ENCODE measurements at places on chromosomes 2 and 18.

DNA sequence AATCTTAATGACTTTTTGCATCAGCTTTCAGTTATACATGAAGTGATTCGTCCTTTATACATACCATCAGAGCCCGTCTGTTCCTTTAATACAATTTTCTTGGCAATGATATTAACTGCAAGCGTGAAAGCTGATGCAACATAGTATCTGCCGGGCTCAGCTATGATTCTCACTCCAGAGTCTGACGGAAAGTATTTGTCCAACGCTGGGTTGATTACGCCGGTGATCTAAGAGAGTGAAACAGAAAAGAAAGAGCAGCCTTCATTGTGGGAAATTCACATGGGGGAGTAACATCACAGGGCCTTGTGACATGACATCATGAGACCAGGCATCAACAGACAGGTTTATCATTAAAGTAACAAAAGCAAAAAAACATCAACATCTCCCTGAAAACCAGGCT, 6.2 kb downstream of the ODC1 start:
- no peak for DNase-seq

DNA sequence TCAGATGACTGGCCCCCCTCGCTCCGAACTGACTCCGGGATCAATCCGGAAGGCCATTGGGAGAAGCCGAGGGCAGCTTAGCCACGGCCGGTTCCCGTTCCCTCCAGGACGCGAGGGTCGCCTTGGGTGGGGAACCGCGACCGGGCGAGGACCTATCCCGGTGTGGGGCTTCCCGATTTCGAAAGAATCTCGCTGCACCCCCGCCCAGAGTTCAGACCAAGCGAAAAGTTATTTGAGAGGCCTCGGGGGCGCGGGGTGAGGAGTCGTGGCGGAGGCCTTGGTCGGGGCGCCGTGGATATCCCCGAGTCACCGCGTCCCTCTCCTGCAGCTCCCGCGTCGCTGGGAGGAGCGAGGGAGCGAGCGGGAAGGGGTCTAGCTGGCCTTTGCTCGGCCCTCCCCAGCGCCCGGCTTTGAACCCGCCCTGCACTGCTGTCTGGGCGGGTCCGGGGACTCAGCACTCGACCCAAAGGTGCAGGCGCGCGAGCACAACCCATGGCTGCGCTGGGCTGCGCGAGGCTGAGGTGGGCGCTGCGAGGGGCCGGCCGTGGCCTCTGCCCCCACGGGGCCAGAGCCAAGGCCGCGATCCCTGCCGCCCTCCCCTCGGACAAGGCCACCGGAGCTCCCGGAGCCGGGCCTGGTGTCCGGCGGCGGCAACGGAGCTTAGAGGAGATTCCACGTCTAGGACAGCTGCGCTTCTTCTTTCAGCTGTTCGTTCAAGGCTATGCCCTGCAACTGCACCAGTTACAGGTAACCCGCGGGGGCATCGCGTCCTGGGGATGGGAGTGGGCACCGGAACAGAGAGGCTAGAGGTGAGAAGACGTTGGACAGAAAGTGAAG, at the start of gene CYP27A1:
Gene CYP27A1, plus strand, starts transcription at position 457 of the 837 bp plus-strand sequence. Its CDS starts 36 bp downstream, at position 493.
- no peak for DNase-seq

DNA sequence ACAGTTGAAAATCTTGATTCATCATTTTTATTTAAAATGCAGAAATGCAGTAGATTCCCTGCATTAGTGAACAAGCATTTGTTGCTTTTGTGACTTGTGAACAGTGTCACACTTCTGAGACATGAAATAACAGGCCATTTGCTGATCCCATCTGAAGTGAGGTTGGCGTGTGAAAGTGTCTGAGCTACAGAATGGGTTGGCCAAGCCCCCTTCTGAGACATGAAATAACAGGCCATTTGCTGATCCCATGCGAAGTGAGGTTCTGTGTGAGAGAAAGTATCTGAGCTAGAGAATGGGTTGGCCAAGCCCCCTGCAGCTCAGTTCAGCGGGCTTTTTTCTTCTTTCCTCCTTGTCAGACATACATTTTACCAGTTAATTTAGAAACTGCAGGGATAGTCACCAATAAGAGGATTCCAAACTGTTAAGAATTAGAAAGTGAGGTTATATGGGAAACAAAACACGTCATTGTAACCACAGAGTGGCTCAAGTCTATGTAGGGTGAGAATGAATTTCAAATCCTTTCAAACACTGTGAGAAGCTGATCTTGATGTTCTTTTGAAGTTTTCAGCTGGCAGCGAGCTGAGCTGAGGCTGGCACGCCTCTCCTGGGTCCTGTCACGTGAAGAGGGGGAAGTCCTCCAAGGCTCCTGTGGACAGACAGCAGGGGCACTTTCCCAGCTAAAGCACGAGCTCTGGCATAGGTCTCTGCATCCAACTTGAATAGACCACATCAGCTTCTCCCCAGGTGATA, 339.2 kb upstream of the SALL3 start:
- no peak for DNase-seq

DNA sequence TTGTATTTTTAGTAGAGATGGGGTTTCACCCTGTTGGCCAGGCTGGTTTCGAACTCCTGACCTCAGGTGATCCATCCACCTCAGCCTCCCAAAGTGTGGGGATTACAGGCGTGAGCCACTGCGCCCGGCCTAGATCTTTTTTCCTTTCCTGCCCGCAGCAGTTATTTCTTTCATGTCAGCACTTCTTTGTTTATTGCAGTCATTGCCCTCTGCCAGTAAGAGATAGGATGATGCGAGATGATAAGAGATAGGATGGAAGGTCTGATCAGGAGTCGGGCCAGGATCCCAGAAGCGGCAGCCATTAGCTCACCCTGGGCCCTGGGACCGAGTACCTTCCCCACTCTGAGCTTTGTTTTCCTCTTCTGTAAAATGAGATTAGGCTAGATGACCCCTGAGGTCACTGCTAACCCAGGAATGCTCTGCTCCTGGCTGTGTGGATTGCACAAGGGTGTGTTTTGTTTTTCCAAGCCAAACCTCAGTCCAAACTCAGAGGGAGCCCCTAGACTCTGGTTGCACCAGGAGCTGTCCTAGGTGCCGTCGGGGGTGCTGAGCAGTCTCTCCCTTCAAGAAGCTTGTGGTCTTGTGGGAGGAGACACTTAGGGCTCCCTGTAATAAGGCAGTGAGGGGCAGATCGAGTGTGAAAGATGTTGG, 63.3 kb downstream of the LPIN1 start:
- DNase-seq: no peak

DNA sequence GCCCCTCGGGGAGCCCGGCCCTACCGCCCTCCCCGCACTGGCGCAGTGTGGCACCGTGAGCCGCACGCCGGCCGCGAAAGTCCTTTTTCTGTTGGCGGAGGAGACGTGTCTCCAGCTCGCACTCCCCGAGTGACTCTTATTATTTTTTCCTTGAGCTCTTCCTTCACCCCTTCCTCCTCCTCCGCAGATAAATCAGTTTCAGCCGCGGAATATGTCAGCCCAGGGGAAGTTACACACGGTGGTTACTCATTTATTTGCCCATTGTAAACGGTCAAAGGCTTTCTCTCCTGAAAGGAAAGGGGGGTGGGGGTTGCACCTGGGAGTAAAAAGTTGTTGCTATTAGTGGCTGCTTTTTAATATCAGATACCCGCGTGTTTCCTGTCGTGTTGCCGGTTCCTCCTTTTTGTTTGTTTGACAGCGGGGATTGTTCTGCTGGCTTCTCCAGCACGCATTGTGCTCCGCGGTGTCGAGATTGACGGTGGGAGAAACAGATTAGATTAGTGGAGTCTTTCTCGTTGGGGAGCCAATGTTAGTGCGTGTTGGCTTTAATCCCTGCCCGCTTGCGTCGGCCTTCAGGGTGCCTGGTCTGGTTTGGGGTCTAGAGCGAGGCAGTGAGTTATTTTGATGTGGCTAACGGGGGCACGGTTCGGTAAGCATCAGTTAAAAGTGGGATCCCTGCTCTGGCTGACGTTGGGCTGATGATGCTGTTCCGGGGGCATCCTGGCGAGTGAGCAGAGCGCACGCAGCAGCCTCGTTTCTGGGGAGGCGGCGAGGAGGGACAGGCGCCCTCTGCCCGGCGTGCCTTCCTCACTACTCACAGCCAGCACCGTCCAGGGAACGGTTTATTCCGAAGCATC, 1.6 kb downstream of the CRIM1 start:
- DNase-seq: peak; percentile 59

DNA sequence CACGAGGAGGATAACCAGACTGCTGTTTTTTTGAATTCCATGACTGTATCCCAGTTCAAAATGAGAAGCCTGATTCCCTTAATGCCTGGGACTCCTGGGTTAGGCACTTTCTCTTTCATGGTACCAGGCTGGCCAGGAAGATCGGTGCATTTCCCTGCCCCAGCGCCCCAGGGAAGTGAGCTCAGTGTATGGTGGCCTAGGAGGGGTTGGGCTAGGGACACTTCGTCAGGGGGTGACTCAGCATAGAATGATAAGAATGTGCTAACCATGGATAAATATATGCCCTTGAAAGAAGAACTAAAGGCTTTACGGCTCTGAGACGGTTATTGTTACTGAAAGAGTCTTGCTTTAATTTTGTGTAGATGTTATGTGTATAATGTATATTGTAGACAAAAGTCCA, 27.5 kb upstream of the FAM237A start:
- no peak for DNase-seq

GRCh38 chr2:59484673-59485072, 1068.8 kb downstream of the BCL11A start:
- DNase-seq: no peak

DNA sequence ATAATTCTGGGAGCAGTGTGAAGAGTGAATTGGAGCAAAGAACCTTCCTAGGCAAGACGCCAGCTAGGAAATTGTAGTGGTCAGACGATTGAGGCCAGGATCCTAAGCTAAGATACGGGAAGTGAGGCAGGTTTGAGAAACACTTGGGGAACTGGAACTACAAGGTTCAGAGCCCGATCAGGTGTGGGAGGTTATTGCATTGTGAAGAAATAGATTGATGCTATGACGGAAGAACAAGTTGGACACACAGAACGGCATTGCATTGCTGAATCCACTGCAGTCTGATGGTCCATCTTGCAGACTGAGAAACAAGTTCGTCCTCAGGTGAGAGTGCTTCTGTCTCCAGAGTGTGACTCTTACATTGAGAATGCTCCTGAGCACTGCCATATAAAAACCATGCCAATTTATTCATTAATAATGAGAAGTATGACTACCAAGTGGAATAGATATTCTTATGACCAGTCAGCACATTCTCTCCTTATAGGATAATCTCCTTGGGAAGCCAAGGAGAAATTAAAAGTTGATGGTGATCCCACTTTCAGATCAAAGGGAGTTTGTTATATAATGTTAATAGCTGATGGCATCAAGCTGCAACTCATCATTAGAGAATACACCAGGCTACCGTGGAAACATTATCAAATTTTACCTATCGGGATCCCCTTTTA, 30.9 kb downstream of the ANTXR1 start:
- DNase-seq: no peak

DNA sequence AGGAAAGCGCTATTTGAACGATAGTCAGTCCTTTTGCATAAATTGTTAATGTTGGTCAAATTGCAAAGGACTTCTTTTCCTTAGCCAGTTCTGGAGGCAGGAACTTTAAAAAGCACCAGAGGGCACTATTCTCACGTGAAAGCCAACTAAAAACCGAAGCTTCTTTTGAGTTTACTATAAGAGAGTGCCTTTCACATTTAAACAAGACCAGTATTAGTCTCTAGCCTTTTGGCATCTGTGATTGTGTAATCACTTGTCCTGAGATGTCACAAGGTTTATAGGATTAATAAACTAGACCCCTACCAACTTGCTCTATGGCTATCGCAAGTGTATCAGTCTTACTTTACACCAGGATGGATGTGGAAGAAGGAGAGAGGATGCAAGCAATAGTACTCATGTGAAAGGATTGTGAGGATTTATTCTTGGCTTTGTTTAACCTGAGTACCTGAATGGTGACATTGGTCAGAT, 14.4 kb upstream of the STAT4 start:
- DNase-seq: no peak

GRCh38 chr18:55779691-55780585, 191.9 kb upstream of the TCF4 start:
- DNase-seq: peak; percentile 22

DNA sequence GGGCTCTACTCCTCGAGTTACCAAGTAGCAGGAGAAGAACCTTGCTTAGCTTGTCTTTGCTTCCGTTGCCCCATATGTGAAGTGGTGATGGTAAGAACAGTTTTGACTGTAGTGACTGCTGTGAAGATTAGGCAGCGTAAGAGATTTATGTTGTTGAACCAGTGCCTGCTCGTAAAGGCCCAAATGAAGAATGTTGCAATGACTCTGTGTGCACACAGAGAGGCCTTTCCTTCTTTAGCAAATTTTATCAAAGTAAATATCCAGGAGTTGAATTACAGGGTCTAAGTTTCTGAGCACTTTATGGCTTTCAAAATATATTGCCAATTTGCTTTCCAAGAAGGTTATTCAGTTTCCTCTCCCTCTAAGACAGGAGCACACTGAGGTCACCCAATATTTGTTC, 14.5 kb downstream of the NTSR2 start:
- DNase-seq: no peak

- no peak for DNase-seq
Observed at GRCh38 chr2:239132156-239132709, 268.6 kb downstream of the HDAC4 start.

- DNase-seq: peak; percentile 8
Observed at GRCh38 chr2:126449677-126450076, 206.3 kb upstream of the GYPC start.

DNA sequence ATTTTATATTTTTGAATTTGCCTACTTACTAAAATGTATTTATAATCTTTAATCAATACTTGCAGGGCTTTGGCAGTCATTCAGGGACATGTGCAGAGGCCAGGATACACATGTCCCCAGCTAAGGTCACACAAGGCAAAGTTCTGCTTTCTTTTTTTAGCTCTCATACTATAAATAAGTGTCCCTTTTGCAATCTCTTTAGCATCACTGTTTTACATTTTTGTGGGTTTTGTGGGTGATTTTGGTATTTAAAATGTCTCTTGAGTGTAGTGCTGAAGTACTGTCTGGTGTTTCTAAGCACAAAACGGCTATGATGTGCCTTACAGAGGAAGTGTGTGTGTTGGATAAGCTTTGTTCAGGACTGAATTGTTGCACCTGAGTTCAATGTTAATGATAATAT, 309.0 kb upstream of the GULP1 start:
- peak; percentile 9 for DNase-seq

DNA sequence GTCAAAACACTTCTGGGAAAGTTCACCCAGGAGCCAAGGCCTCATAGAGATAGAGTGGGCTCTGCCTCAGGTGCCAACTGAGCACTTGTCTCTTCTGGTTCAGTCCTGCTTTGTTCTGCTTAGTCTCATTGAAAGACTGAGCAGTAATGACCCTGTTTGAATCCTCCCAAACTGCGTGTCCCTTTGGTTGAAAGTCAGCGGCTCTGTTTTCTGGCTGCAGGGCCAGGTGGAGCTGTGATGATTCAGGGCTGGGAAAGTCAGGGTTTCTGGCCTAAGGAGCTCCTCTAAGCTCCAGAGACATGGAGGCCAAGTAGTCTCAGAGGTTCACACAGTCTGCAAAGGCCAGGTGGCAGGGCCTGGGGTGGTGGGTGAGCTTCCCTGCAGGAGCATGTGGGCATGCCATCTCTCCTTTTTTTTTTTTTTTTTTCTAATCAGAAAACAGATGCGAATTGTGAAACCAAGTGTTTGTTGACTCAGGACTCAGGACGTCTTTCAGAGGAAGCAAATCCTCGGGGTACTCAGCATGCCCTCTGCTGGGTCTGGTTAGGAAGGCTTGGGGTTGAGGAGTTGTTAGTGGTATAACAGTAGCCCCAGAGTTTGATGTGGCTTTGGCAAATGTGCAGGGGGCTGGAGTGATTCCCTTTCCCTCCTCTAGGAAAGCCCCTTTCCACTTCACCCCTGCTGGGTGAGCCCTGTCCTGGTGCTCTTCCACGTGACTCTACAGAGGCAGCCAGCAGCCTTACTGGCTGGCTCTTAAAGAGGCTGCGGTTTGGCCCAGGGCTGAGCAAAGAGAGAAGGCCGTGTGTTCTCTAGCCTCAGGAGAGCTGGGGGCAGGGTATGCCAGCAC, 38.3 kb downstream of the TMEM17 start:
- no peak for DNase-seq

- DNase-seq: no peak
Observed at GRCh38 chr2:80303909-80304837, at the start of gene LRRTM1. Gene LRRTM1, minus strand, starts transcription at chr2:80304752. Its CDS starts 933 bp downstream, at chr2:80303819.

Measured in GM06990 (cell line).